Forelimb muscle (tissue), 1 donor: ENCODE measurements at places on chromosomes 11 and 22. TPM values are rescaled to one million over a fixed set of nuclear protein-coding genes. Genes with fewer than 3 reads are reported as not detected.

The SLC7A4 gene
- polyA plus RNA-seq = 0.81 TPM

- DNase-seq = no peak
Observed at GRCh38 chr11:126880872-126881271, 119.7 kb downstream of the KIRREL3 start.

The ZNF143 gene
- 13.7 TPM for polyA plus RNA-seq

- no peak for DNase-seq
Observed at GRCh38 chr22:40493441-40493840, 123.0 kb downstream of the SGSM3 start.

DNA sequence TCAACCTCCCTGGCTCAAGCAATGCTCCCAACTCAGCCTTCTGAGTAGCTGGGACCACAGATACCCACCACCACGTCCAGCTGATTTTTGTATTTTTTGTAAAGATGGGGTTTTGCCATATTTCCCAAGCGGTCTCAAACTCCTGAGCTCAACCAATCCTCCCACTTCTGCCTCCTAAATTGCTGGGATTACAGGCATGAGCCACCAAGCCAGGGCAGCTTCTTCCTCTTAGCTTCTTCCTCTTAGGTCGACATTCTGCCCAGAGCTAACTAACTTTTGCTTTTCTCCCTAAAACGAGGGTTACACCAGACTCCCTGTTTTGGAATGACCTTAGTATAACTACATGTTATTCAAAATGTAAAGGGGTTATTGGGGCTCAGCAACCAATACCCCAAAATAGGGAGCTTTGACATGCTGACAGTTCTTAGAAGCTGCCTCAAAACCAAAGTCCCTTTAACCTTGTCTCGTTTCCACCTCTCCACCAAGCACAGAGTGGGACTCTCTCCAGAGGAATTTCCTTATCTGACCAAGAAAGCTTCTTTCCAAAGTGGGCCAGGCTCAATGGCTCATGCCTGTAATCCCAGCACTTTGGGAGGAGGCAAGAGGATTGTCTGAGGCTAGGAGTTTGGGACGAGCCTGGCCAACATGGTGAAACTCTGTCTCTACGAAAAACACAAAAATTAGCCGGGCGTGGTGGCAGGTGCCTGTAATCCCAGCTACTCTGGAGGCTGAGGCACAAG lies 7.0 kb downstream of the HPS5 start:
- no peak for DNase-seq

The SLC22A25 gene
- polyA plus RNA-seq = not detected

- DNase-seq = no peak
Observed at GRCh38 chr11:80103142-80103859, 662.5 kb upstream of the TENM4 start.

- no peak for DNase-seq
Observed at GRCh38 chr11:111909378-111909777, 2.2 kb downstream of the CRYAB start.

GRCh38 chr11:86811637-86812321 lies 11.4 kb downstream of the PRSS23 start:
- no peak for DNase-seq

- DNase-seq = no peak
Observed at GRCh38 chr22:38230108-38230825, 28.5 kb downstream of the MAFF start.

DNA sequence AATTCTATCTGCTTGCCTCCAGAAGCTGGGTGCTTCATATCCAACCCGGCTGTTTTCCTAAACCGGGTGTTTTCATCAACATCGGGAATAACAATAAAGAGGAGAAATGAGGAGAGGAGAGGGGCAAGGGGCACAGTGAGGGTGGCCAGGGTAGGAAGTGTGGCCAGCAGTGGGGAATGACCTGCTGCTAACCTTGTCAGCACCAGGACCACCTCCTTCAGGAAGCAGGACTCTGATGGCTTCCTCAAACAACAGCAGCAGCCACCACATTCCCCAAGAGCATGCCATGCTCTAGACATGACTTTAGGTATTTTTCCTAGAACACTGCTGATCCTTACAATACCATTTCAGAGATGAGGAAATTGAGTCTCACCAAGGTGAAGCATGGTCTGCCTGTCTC lies 52.4 kb downstream of the TPBGL start:
- no peak for DNase-seq

GRCh38 chr11:118921929-118922744 lies 3.6 kb downstream of the BCL9L start:
- no peak for DNase-seq

- no peak for DNase-seq
Observed at GRCh38 chr11:77705195-77705875, 67.7 kb upstream of the CLNS1A start.

DNA sequence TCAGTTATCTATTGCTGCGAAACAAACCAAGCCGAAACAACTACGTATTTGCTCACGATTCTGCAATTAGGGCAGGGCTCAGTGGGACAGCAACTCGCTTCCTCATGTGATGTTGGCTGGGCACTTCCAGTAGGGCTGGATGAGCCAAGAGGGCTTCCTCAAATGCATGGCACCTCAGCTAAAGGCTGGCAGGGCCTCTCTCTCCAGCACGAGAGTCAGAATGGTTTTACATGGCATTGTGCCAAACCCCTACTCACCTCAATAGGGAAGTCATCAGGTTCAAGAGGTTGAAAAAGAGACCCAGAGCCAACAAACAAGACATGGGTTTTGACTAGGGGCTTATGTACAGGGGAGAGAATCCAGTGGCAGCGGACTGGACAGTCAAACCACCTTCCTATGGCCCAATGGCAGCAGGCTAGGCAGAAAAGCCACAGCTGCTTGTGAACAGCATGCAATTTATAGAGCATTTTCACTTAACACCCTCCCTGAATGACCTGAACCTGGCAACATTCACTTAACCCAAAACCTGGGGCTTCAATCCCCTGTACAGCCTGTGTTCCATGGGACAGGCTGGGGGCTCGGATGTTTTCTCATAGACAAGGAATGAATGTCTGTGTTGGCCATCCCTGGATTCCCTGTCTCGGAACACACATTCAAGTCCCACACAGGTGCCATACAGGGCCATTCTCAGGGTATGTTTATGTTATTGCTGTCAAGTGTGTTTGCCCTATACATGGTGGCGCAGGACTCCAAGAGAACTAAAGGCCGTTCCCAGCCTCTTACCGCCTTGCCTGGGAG lies 154.2 kb upstream of the NAV2 start:
- no peak for DNase-seq

DNA sequence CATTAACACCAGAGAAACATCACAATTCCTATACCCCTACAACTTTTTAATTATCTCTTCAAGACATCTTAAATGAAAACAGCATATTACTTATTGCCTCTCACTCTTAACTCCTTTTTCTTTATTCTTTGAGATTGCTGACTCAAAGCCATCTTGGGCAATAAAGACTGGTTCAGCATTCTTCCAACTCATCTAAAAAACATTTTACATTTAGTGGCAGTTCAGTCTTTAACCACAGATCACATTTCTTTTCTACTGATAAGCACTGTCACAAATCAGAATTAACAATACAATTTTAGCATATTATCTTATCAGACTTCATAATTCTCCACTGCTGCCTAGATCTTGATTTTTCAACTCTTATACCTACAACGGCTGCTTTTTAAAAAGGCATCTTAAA lies 34.0 kb downstream of the SIK3 start:
- DNase-seq = no peak

The KCNJ1 gene
- 0.30 TPM for polyA plus RNA-seq

The SOX6 gene
- 22.8 TPM for polyA plus RNA-seq

GRCh38 chr11:74546752-74547151 lies 45.6 kb upstream of the POLD3 start:
- DNase-seq = no peak
